ENCODE measurements at places on chromosomes 6 and 20. TPM values are rescaled to one million over a fixed set of nuclear protein-coding genes. Genes with fewer than 3 reads are reported as not detected.

GRCh38 chr6:39733704-39734103 is 8.5 kb upstream of the KIF6 start:
- DNase-seq = no peak
- no peaks in the 10 kb centered on the region for H3K27me3 ChIP-seq
- no peak overlapping the region for H3K4me3 ChIP-seq
- H3K4me1 ChIP-seq = no peaks in the 10 kb centered on the region

- no peaks in the 10 kb centered on the region for H3K4me1 ChIP-seq
- peak; percentile 42 for DNase-seq
- H3K27ac ChIP-seq = peak overlapping the region; percentile 3
- H3K36me3 ChIP-seq = no peaks in the 10 kb centered on the region
- no peak overlapping the region for H3K4me3 ChIP-seq
These were observed 15.5 kb upstream of the CLDN20 start for GRCh38 chr6:155248008-155249001.

DNA sequence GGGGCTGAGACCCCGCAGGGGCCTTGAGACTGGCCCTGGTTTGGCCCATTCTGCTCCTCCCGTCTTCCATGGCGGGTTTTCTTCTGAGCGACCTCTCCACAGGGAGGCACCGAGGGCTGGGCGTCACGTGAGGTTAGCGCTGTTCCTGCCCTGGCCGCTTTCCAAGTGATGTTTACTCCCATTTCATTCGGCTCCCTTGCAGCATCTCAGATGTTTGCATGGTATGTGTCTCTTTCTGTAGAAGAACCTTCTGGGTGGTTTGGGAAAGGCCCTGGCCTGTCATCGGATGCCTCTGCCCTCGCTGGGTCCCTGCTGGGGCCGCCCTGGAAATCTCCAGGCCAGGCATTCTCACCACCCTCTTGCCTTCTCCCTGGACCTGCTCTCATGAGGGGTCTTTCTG is 17.3 kb downstream of the RAMACL start:
- H3K4me1 ChIP-seq = peaks cover 6% of the 10 kb centered on the region
- no peaks in the 10 kb centered on the region for H3K27me3 ChIP-seq
- H3K36me3 ChIP-seq = no peaks in the 10 kb centered on the region
- H3K27ac ChIP-seq = no peak overlapping the region
- no peak for DNase-seq

- no peak overlapping the region for H3K27ac ChIP-seq
- no peak for DNase-seq
- H3K27me3 ChIP-seq = no peaks in the 10 kb centered on the region
- H3K4me3 ChIP-seq = no peak overlapping the region
These were observed 48.5 kb upstream of the SIRPG start for GRCh38 chr20:1706079-1706478.

DNA sequence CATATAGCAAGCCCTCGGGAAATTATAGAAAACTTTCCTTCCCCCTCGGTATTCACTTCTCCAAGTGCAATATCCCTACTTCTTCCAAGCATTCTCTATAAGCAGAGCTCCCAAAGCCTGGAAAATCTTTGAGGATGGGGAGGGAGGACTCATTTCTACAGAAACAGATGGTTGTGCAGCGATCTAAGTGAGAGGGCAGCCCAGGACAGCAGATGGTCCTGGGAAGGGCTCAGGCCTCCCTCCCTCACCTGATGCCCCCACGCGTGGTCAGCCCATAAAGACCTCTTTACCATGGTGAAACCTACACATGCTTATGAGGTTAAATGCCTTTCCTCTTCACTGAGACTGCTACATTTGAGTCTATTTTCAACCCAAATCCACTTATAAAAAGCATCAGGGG is 319.6 kb upstream of the QKI start:
- no peaks in the 10 kb centered on the region for H3K4me1 ChIP-seq
- H3K27ac ChIP-seq = no peak overlapping the region
- no peak for DNase-seq

DNA sequence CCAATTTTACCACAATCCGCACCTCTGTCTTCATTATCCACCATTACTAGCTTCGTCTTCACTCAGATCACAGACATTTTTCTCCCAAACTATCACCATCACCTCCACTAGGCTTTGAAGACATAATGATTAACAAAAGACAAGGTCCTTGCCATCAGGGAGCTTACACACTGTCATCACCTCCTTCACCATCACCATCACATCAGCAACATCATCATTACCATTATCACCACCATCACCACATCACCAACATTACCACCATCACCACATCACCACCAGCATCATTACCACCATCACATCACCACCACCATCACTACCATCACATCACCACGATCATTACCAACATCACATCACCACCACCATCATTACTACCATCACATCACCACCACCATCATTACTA is 4.4 kb upstream of the SLC22A7 start:
- peaks cover 6% of the 10 kb centered on the region for H3K4me1 ChIP-seq
- no peaks in the 10 kb centered on the region for H3K27me3 ChIP-seq
- no peak overlapping the region for H3K27ac ChIP-seq
- no peak overlapping the region for H3K4me3 ChIP-seq
- no peak for DNase-seq

DNA sequence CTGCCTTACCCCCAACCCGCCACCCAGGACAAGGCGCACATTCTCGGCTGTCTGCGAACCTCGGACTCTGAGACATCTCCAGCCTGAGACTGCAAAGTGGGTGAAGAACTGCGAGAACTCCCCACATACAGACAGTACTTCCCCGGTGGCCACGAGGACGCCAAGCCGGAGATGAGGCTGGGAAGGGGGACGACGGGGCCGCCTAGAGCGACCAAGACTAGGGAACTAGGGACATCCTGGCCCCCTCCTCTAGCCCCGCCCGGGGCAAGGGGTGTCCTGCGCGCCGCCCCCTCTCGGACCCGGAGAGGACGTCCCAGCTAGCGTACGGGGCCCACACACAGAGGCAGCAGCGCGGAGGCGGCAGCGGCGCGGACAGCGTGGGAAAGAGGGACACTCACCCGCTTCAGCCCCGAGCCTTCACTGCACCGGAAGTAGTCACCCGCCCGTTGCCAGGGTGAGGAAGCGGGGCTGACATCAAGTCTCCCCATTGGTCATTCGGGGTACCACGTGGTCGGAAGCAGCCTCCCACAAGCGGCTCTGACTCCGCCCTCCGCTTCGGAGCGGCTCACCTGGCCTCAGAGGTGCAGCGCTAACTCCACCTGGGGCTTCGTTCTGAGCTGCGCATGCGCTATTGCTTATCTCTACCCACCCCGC is at the start of gene TASP1:
Gene TASP1 (minus strand): TSS at position 437 of the 654 bp plus-strand sequence. CDS start 8,854 bp downstream, outside the sequence.
- peak within 1 kb of the TSS; percentile 96 for H3K4me3 ChIP-seq
- peaks cover 19% of the 10 kb centered on the region for H3K4me1 ChIP-seq
- H3K27me3 ChIP-seq = no peaks in the 10 kb centered on the region
- peak within 1 kb of the TSS; percentile 81 for H3K27ac ChIP-seq

The PRPH2 gene
- total RNA-seq = 1.1 TPM

The C6orf15 gene
- total RNA-seq = not detected

The CFAP61 gene
- total RNA-seq = 0.27 TPM

The ZNF165 gene
- total RNA-seq = 3.4 TPM
